ENCODE measurements at places on chromosomes 5 and 9.
A peak's percentile ranks its signal among the peaks of the same experiment; 100 is the strongest.

DNA sequence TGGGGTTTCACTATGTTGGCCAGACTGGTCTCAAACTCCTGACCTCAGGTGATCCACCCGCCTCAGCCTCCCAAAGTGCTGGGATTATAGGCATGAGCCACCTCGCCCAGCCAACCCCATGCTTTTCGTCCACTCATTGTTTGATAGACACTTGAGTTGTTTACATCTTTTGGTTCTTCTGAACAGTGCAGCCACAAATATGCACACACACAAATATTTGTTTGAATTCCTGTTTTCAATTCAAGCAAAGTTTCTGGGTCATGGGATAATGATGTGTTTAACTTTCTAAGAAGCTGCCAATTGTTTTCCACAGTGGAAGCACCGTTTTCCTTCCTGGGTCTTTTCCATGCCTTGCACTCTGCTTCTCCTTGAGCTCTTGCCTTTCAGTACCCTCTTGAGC is 6.8 kb upstream of the PAEP start:
- DNase-seq, result no peak

GRCh38 chr9:13529321-13530104 is 250.0 kb upstream of the MPDZ start:
- DNase-seq, result peak; percentile 97

DNA sequence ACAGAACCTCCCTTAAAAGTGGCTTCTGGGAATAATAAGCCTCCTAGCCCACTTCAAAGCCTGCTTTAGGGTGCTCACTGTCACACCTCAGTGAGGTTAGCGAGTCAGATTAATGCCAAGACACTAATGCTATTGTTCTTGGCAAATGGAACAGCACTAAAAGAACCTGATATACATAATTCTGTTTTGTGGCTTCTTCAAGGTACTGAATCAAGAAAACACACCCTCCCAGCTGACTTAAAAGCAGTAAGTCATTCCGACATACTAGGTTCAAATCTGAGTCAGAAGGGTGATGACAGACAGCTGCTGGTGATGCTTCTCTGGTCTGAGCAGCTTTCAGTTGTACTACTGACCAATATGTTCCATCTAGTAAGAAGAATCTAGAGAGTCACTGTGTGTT is 121.6 kb downstream of the OXCT1 start:
- DNase-seq, result no peak

DNA sequence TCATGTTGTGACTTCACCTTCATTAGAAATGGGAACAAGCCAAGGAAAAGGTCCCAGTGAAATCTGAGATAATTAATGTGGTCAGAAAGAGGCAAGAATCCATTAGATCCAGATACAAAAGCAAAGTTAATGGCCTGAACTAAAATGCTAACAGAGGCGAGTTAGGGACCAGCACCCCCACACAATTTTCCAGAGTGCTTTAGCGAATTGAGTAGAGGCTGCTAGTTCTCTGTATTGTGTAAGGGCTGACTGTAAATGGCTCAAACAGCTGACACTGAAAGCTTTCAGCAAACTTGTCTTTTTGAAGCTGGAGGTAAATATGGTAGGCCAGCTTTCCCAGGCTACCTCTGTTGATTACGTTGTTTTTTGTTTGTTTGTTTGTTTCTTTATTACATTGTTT is 75.5 kb downstream of the CSNK1A1 start:
- DNase-seq, result no peak

GRCh38 chr5:76145945-76146344 is 62.8 kb downstream of the SV2C start:
- no peak for DNase-seq

DNA sequence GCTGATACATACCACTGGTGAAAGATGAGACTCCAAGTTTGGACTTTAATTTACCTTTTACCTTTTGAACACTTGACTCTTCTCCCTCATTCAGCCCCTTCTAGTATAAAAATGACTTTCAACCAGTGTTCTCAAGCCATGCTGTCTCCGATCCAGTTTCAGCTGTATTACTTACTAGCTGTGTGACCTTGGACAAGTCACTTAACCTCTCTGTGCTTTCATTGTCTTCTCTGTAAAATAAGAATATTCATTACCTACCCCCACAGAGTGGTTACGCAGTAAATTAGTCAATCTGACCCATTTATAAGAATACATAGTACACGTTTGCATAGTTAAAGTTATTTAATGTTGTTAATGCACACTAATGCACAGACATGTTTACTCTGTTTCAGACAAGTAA is 12.6 kb upstream of the CEMIP2 start:
- DNase-seq, result no peak

GRCh38 chr5:60687927-60688720 is 11.8 kb downstream of the DEPDC1B start:
- DNase-seq, result peak; percentile 26

GRCh38 chr9:135718616-135719015 is 16.6 kb downstream of the KCNT1 start:
- no peak for DNase-seq

DNA sequence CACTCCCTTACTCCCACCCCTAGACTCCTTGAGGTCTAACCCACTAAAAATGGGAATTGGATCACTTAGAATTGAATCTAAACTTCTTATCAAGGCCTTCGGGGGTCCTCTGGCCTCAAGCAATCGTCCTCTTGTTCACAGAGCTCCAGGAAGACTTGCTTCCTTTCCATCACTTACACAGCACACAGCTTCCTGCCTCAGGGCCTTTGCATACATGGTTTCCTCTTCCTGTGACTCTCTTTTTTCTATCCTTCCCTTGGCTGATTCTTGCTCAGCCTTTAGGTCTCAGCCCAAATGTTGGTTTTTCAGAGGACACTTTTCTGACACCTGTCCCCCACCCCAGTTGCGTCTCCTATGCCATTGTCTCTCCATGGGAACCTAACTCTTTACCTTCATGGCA is 50.0 kb upstream of the ALDH1B1 start:
- DNase-seq, result no peak

DNA sequence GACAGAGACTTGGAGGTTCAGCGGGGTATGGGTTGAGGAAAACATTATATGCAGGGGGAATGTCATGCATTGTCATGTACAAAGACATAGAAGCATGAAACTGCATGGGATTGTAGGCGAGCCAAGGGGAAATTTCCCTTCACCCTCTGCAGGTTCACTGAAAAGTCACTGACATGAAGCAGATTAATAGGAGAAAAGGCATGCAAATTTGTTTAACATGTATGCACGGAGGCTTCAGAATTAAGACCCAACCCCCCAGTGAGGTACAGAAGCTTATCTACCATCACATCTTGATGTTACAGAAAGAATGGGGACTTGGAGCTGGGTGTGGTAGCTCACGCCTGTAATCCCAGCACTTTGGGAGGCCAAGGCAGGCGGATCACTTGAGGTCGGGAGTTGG is 18.5 kb downstream of the NIM1K start:
- no peak for DNase-seq

Measured in SJCRH30 (cell line).